NAMALWA (cell line): ENCODE measurements at places on chromosomes 2 and 18.
A peak's percentile ranks its signal among the peaks of the same experiment; 100 is the strongest.

GRCh38 chr18:2340335-2340734 lies 231.0 kb downstream of the METTL4 start:
- DNase-seq = no peak

- no peak for DNase-seq
Measured at GRCh38 chr2:216354306-216354705, 18.0 kb downstream of the MARCHF4 start.

- DNase-seq = no peak
Measured at GRCh38 chr2:224141304-224141703, 102.2 kb upstream of the SERPINE2 start.

- DNase-seq = peak; percentile 30
Measured at GRCh38 chr2:229775614-229776313, 61.4 kb upstream of the DNER start.

DNA sequence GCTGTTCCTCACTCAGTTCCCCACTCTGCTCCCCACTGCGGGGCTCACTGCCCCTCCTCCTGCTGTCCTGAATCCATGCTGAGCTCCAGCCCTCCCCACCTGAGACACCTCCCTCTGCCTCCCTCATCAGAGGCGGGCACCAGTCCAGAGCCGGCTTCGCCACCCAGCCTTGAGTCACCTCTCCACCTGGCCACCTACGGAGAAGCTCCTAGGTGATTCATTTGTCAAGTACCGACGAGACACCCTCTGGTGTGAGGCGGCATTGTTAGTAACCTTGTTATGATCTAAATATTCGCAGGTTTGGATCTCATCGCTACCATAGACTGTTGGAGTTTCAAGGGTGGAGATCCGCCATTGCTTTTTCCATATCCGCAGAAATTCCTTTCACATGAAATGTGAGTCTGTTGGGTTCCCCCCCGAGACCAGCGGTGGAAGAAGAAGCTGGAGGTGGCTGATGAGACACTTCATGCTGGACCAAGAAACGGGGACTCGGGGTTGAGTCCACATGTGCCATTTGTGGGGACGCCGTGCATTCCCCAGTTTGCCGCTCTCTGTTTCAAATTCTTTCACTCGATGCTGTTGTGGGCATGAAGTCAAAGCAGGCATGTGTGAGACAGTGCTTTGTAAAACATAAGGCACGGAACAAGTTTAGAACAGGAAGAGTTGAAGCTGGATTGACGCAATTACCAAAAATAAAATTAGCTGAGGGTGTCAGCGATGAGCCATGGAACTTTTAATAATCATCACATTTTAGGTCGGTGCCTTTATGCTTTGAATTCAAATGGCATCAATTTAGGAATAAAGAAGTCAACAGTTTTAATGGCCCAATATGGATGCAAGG lies 259.8 kb upstream of the HDAC4 start:
- DNase-seq = no peak

- no peak for DNase-seq
Measured at GRCh38 chr2:19857806-19858205, 44.0 kb downstream of the TTC32 start.

DNA sequence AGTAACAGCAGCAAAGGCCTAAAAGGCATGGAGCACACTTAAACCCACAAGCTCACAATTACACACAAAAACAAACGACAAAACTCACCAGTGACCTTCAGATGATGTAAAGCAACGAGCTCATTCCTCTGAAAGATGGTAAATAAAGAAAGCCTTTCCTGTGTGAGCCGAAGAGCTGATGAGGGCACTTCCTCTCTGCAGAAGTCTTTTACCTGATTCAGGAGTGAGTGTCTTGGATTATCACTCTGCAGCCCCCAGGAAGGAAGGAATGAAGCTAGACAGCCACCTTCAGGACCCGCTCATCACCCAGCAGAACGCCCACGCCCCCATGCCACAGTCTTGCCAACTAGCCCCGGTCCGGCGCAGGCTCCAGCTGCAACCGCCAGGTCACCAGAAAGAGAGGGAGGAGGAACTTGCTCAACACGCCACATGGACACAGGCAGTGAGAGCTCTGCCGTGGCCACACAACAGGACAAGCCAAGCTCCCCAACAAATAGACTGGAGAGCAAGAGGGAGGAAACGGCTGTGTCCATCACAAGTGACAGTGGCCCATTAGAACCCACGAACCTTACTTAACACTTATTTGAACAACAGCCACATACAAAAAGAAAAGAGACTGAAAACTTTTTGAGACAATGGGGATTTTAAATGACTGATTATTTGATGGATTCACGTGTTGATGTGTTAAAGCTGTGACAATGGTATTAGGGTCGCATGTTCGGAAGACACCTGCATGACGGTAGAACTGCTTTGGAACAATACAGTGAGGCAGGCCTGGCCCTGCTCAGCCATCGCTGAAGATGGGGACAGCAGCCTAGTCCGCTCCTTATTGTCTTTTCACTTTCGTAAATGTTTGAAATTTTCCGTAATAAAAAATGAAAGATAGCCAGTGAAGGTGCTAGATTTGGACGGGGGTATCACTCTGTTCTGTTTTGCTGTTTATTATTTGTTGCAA lies 127.3 kb downstream of the HDAC4 start:
- DNase-seq = no peak

DNA sequence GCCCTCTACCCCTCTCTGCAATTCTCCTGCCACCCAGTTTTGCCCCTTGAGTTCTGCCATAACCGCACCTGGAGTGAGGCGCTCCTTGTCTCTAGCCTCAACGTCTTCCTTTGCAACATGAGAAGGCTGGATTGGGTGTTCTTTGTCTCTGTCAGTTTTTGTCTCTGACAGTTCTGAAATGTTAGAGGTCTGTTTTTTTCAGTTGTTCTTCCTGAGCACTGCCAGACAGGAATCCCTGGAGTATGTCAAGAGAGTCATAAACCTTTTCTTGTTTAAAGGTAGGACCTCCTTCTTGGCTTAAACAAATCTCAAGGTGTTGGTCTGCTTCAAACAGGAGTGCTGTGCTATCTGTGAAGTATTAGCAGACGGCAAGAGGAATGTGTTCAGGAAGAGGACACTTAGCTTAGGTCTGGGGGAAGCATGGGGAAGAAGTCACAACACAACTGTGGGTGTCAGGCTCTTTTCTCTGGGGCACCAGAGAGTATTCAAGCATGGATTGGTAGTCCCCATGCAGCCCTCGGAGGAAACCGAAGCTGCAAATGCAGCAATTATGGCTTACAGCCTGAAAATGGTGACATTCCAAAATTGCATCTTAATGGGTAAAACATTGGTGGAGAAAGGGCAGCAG lies 32.3 kb downstream of the AFF3 start:
- no peak for DNase-seq

GRCh38 chr2:110994250-110994961 lies 126.3 kb upstream of the BCL2L11 start:
- DNase-seq = no peak

GRCh38 chr2:224938651-224939182 lies 103.6 kb downstream of the DOCK10 start:
- DNase-seq = peak; percentile 82

- no peak for DNase-seq
Measured at GRCh38 chr18:2654928-2655177, 673 bp upstream of the SMCHD1 start.

DNA sequence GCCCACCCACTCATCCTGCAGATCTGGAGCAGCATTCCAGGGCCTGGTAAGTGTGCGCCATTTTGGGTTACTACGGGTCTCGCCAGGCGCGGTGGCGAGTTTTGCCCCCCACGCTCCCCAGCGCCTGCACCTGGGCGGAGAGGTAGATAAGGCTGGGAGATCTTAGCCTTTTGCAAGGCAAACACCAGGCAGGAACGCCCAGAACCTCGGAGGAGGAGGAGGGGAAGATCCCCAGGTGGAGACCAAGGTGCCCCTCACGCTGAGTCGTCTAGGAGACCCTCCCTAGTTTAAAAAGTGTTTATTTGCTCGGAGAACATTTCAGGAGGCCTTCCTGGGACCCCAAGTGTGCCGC lies 365 bp upstream of the RAMP1 start:
- DNase-seq = no peak

DNA sequence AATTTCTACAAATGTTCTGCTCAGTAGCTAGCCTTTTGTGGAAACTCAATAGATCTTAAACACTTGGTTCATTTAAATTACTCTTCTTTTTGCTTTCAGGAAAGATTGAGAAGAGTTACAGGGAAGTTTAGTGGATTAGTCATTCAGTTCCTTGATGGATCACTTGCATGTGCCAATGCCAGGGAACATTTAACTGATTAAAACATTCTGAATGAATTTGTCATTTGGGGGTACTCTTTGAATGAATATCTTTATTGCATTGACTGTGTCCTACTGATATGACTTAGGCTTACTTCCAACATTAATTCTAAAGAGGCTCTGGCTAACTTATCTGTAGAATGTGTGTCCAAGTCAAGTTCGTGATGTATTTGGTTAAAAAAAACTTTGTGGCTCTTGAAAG lies 199.8 kb downstream of the PLCL1 start:
- DNase-seq = no peak

- DNase-seq = no peak
Measured at GRCh38 chr2:207137596-207138337, 28.0 kb downstream of the KLF7 start.

GRCh38 chr2:72083751-72084583 lies 63.7 kb downstream of the CYP26B1 start:
- no peak for DNase-seq

DNA sequence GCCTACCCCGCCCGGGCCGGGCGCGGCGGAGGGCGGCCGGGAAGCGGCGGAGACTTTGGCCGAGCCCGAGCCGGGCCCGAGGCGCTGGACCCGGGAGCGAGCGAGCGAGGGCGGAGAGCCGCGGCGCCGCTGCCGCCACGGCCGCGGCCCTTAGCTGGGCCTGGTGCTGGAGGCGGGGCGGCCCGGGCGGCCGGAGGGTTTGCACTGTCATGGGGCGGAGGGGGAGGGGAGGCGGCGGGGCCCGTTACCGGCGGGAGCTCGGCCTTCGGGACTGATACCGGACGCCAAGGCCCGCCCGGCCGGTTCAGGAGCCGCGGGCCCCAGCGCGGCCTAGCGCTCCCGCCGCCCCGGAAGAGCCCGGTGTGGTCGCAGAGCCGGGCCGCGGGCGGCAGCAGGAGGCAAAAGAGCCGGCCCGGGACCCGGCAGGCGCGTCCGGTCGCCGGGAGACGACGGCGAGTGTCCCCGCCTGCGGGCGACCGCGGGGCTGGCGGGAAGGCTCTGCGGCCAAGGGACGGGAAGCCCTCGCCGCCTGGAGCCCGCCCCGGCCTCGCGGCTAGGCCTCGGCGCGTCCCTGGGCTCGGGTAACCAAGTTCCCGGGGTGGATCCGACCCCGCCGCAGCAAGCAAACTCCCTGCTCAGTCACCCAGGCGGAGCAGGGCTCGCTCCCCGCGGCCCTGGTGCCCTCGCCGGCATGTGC lies 697 bp downstream of the KCMF1 start:
- DNase-seq = peak; percentile 71

DNA sequence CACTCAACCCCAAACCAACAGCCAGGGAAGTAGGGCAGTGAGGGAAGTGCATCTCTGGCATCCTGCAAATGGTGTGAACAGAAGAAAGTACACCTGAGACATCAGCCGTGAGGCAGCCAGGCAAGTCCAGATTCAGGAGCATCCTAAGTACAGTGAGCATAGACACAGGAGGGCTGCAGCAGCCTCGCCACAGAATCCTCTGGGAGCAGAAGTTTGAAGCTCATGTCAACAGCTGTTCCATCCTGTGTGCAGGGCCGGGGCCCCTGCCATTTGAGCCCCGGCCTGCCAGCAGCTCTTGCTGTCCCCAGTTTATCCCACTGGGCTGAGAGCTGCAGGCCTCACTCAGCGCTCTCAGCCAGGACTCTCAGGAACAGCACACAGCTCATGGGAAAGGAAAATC lies 14.5 kb downstream of the LOXHD1 start:
- no peak for DNase-seq

DNA sequence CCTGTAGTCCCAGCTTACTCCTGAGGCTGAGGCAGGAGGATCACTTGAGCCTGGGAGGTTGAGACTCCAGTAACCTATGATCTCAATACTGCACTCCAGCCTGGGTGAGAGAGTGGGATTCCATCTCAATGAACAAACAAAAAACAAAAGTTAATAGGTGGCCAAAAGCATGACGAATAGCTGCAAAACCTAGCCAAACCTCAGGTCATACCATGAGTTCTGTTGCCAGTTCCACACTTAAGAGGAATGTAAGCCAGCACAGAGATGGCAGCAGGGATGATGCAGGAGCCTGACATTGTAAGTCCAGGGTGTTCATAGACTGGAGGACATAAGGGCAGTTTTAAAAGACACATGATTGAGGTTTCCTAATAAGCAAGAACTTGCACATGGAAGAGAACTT lies 55.3 kb upstream of the RMDN2 start:
- no peak for DNase-seq

DNA sequence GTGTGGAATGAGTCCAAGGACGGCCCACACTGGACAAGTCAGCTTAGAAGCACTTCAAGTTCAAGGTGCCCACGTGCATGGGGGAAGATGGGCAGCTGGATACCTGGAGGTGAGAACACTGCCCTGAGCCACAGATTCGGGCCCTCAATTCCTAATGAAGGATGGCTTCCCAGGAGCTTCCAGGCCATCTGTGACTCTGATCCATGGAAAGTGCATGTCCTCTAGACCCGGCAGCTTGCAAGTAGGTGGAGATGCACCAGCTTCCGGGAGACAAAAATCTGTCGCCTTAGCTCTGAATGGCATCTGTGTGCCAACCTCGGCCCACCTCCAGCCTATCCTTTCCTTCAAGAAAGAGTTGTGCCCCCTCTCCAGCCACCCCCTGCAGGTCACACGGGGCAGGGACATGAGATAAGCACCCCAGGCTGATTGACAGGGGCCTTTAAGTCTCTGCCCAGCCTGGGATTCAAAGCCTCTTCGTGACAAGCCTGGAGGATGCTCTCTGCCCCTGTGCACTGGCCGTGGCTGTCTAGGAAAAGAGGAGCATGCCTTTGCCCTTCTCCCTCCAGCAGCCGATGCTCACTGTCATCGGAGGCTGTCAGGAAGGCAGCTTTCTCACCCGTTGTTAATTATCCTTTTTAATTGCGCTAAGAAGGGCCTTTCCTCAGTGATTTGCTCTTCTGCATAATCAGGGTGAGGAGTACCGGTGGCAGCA lies 65.5 kb downstream of the BIN1 start:
- no peak for DNase-seq

GRCh38 chr2:240213476-240214421 lies 73.3 kb upstream of the OTOS start:
- no peak for DNase-seq

- no peak for DNase-seq
Measured at GRCh38 chr2:236054125-236054524, 114.1 kb downstream of the GBX2 start.

- no peak for DNase-seq
Measured at GRCh38 chr2:128879161-128879560, 560.5 kb upstream of the HS6ST1 start.
